Transverse colon (tissue), 4 donors: ENCODE measurements at places on chromosomes 4 and X. TPM values are rescaled to one million over a fixed set of nuclear protein-coding genes. Genes with fewer than 3 reads are reported as not detected.

DNA sequence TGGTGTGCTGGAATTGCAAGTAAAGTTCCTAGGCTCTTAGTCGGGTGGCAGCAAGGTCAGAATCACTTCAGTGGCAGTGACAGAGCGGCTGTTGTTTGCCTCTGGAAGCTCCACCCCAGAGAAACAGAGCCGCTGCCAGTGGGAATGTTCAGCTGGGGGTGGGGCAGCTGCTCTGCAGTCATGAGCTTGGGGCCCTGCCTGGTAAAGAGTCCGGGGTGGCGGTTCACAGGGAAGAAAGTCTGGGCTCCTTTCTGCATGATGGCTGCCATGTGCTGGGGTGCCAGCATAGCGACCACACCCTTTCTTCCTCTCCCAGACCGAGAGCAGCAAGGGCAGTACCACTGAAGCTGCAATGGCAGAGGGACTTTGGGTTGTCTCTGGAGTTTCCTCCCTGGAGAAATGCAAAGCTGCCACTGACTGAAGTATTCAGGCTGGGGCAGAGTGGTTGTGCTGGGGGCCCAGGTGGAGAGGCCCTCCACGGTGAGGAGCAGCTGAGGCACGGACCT lies 108.8 kb upstream of the CENPE start:
- peak; percentile 19 for DNase-seq
- no peak overlapping the region for H3K27ac ChIP-seq
- H3K4me3 ChIP-seq = no peak overlapping the region
- H3K4me1 ChIP-seq = no peaks in the 10 kb centered on the region

- no peak overlapping the region for H3K4me3 ChIP-seq
- H3K4me1 ChIP-seq = no peaks in the 10 kb centered on the region
- H3K36me3 ChIP-seq = no peaks in the 10 kb centered on the region
- H3K27me3 ChIP-seq = no peaks in the 10 kb centered on the region
- DNase-seq = no peak
Observed at GRCh38 chr4:5504486-5504885, 203.9 kb downstream of the EVC2 start.

GRCh38 chr4:7841894-7842293 lies 97.8 kb downstream of the AFAP1 start:
- no peaks in the 10 kb centered on the region for H3K27me3 ChIP-seq
- peaks cover 24% of the 10 kb centered on the region for H3K4me1 ChIP-seq
- no peak overlapping the region for H3K4me3 ChIP-seq

DNA sequence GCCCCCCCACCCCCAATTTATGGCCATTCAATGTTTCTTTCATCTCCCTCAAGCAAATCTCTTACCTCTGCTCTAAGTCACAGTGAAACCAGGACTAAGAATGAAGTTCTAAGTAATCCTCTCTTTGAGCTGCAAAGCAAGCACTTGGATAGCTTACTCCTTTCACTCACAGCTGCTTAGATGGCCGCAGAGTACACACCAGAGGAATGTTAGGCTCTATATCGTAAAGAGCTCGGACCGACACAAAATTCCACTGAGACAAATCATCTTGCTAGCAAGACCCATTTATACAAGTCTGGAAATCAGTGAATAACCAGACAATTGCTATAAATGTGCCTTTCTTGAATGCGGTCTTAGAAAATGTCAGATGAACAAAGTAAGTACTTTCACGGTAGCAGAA lies 135.0 kb downstream of the IDS start:
- no peaks in the 10 kb centered on the region for H3K4me1 ChIP-seq
- H3K27me3 ChIP-seq = no peaks in the 10 kb centered on the region
- no peak overlapping the region for H3K27ac ChIP-seq
- no peak for DNase-seq

DNA sequence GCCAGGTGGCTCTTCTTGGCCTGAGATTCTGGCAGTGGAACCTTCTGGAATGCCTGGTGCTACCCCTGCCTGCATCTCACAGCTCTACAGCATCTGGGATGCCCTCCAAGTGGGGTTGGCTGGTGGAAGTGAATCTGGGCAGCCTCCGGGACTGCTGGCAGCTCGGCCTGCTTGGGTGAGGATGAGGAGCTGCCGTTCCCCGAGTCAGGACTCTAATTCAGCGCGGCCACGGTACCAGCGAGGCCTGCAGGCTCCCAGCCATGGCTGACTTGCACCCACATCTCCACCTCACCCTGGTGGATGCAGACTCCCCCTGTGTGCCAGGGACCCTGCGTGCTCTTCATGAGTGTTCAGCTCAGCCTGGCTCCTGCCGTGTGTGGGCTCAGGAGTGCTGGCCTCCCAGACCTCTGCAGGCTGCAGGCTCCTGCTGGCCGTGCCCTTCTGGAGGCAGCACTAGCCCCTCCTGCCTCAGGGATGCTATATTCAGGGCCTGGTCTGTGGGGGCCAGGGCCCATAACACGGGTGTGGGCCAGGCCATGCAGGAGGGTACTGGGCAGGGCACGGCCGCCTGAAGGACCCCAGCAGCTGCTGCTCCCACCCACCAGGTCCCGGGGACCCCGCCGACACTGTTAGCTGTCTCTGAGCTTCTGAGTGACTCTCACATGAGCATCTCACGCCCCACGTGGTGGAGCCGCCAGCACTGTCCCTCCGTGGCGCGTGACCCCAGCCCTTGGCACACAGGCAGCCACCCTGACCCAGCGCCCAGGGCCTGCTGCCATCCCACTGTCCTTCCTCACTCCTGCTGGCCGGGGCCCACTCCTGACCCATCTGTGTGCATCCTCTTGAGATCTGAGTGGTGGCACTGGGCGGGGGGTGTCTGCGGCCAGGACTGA lies 10.6 kb downstream of the UVSSA start:
- DNase-seq = no peak
- no peaks in the 10 kb centered on the region for H3K4me1 ChIP-seq
- H3K27me3 ChIP-seq = no peaks in the 10 kb centered on the region
- no peak overlapping the region for H3K4me3 ChIP-seq

Gene MAOA
- 425 TPM for total RNA-seq

DNA sequence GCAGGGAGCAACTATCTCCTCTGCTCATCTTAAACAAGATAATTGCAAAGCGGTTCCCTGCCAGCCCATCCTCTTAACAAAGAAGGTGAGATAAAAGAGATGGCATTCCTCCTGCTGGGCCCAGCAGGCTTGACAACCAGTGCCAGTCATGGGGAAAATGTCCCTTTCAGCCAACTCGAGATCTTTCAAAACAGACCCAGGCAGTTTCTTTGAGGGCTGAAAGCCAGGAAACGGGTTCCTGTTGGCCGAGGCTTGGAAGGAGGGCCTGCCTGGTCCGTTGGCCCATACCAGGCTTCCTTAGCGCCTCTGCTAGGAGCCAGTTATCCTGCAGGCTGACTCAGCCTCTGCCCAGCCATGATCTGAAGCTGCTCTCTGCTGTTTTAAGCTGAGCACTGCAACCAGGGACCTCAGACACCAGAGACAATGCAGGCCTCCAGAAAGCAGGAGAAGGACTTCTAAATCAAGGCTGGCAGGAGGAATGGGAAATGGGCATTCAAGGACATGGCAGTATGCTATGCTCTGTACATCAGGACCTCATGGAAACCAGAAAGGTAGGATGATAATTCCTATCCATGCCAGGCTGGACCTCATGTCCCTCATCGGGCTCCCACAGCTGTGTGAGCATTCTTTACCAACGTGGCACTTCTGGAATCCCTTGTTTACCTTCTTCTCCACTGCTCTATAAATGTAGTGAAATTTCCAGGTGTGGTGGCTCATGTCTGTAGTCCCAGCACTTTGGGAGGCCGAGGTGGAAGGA lies 42.4 kb upstream of the SLC2A9 start:
- DNase-seq = peak; percentile 28
- no peak overlapping the region for H3K4me3 ChIP-seq
- H3K27ac ChIP-seq = peak overlapping the region; percentile 1

Gene DRD5
- not detected for total RNA-seq

GRCh38 chrX:7515681-7516413 lies 327.1 kb upstream of the VCX start:
- H3K36me3 ChIP-seq = no peaks in the 10 kb centered on the region
- H3K27ac ChIP-seq = no peak overlapping the region
- no peak overlapping the region for H3K4me3 ChIP-seq
- DNase-seq = no peak
- no peaks in the 10 kb centered on the region for H3K4me1 ChIP-seq

Gene PLK4
- total RNA-seq = 1.4 TPM

Gene NUDT9
- total RNA-seq = 17.6 TPM

DNA sequence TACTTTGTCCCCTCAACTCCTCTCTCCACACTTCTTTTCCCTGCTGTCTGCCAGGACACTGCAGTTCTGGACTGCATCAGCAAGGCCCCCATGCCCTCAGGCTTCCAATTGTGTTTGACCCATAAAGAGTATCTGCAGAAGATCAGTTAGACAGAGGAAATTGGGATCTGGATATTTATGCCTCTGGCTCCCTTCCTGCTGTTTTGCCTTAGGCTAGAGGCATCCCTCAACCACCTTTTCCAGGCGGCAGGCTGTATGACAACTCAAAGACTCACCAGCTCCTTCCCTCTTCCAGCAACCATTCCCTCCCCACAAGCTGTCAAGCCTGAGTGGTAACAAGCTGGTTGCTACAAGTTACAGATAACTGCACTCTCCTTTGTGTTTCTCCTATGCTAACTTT lies 66.4 kb upstream of the NDP start:
- no peak for DNase-seq
- no peak overlapping the region for H3K27ac ChIP-seq
- no peaks in the 10 kb centered on the region for H3K4me1 ChIP-seq
- no peak overlapping the region for H3K4me3 ChIP-seq
- H3K27me3 ChIP-seq = no peaks in the 10 kb centered on the region
- no peaks in the 10 kb centered on the region for H3K36me3 ChIP-seq

DNA sequence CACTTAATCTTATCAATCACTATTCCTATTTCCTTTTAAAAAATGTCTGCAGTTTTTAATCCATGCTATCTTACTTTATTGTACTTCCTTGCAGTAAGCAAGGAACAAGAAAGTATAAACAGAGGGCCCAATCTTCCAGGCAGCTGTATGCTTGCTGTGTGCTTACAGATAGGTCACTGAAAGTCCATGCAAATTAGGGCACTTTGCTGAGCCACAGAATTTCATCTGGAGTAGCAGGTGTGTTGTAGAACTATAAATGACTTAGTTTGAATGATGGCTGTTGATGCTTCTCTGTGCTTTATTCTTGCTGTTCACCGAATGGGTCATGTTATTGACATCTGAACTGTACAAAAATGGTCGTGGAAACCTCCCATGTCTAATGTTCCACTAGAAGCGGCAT lies 154.6 kb downstream of the ATOH1 start:
- H3K4me3 ChIP-seq = no peak overlapping the region
- H3K4me1 ChIP-seq = no peaks in the 10 kb centered on the region
- H3K36me3 ChIP-seq = no peaks in the 10 kb centered on the region
- H3K27ac ChIP-seq = no peak overlapping the region
- DNase-seq = peak; percentile 15

GRCh38 chrX:136867518-136867917 lies 13.0 kb downstream of the RBMX start:
- no peaks in the 10 kb centered on the region for H3K27me3 ChIP-seq
- no peak for DNase-seq
- no peaks in the 10 kb centered on the region for H3K36me3 ChIP-seq
- H3K27ac ChIP-seq = no peak overlapping the region
- no peak overlapping the region for H3K4me3 ChIP-seq

- no peaks in the 10 kb centered on the region for H3K27me3 ChIP-seq
- no peak overlapping the region for H3K27ac ChIP-seq
- no peak overlapping the region for H3K4me3 ChIP-seq
- H3K4me1 ChIP-seq = no peaks in the 10 kb centered on the region
- DNase-seq = no peak
Observed at GRCh38 chr4:104330125-104330905, 164.4 kb downstream of the CXXC4 start.

DNA sequence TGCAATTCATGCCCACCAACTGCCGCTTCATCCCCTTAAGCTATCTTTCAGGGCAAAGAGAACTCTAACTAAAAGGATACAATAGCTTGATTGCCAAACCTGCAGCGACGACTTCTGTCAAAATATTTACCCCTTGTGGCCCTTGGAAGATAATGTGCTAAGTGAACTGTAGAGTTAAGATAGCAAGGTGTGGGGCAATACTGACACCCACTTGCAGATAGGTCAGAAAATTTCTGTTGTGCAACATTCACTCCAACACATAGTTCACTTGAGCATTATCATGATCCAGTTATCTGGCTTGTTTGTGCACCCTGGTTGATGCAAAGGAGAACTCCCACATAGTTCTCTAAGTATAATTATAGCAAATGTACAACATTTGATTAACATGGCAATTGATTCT lies 55.6 kb downstream of the RHOXF2B start:
- H3K27me3 ChIP-seq = peaks cover 19% of the 10 kb centered on the region
- no peak for DNase-seq
- no peaks in the 10 kb centered on the region for H3K36me3 ChIP-seq
- no peak overlapping the region for H3K4me3 ChIP-seq
- no peak overlapping the region for H3K27ac ChIP-seq

Gene EDNRA
- total RNA-seq = 1.1 TPM

GRCh38 chr4:46249516-46249915 lies 125.7 kb upstream of the GABRG1 start:
- H3K4me1 ChIP-seq = no peaks in the 10 kb centered on the region
- no peaks in the 10 kb centered on the region for H3K27me3 ChIP-seq
- H3K36me3 ChIP-seq = no peaks in the 10 kb centered on the region
- no peak overlapping the region for H3K27ac ChIP-seq
- DNase-seq = no peak

Gene RBPJ
- 15.1 TPM for total RNA-seq

- DNase-seq = no peak
- H3K27me3 ChIP-seq = no peaks in the 10 kb centered on the region
- no peak overlapping the region for H3K27ac ChIP-seq
Observed at GRCh38 chrX:1487401-1487800, 34.7 kb upstream of the ASMTL start.

DNA sequence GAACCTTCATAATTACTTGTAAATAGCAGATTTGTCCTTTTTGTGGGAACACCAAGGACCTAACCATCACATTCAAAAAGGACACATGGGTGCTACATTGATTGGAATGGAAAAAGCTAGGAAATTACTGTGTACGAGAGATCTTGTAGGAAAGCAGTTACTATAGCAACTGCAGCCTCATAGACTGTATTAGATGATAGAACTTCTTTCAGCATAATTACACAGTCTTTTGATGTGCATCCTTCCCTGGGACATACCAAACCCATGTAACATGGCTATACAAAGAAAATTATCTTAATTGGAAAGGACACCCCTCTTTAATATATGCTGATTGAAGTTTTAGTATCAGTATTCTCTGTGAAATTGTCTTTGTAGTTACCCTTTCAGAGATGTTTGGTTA lies 130.7 kb upstream of the CTSO start:
- H3K4me3 ChIP-seq = no peak overlapping the region
- no peak for DNase-seq
- H3K27ac ChIP-seq = no peak overlapping the region
- H3K36me3 ChIP-seq = no peaks in the 10 kb centered on the region
